ENCODE measurements at places on chromosomes 6 and 20. TPM values are rescaled to one million over a fixed set of nuclear protein-coding genes. Genes with fewer than 3 reads are reported as not detected.

Gene LTV1
- 36.2 TPM for total RNA-seq

Gene MCCD1
- not detected for total RNA-seq

Gene HSPA1L
- 0.86 TPM for total RNA-seq

Gene FILIP1
- not detected for total RNA-seq

Gene EYA2
- 0.30 TPM for total RNA-seq

Gene ANKRD66
- not detected for total RNA-seq

- DNase-seq = no peak
Measured at GRCh38 chr6:36514554-36515456, 32.5 kb downstream of the STK38 start.

- no peak for DNase-seq
Measured at GRCh38 chr20:49460916-49461315, 21.6 kb downstream of the KCNB1 start.

DNA sequence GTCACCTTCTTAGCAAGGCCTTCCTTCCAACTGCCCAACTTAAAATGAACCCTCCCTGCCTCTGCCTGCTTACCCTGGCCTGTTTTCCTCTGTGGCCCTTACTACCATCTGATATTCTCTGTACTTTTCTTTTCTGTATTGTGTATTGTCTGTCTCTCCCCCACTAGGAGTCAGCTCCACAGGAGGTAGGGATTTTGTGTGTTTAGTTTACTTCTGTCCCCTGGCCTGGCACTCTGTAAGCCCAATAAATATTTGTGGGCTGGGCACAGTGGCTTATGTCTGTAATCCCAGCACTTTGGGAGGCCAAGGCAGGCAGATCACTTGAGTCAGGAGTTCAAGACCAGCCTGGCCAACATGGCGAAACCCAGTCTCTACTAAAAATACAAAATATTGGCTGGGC, 72.8 kb downstream of the RIPOR3 start:
- no peak for DNase-seq

DNA sequence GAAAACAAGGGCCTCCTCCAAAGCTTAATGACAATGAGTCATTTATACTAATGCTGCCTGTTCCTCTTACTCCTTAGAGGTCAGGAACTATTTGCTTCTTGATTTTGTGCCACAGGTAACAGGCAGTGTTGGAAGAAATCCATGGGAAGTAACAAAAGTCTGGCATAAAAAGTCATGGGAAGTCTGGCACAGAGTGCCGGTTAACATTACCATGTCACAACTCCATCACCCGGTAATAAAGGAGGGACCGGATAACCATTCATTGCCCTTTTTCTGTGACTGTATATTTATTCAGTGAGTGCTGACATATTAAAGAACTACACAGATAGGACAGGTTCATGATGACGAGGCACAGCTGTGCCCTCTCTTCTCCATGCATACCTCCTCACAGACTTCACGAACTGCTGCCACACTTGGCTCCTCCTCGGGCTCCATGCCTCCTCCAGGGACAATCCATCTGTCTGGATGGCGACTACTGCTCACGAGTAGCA, 50.9 kb downstream of the NUDT3 start:
- DNase-seq = no peak

GRCh38 chr6:30325873-30326525, 728 bp upstream of the TRIM39 start:
- DNase-seq = peak; percentile 82

- DNase-seq = no peak
Measured at GRCh38 chr6:121460170-121460569, 24.7 kb downstream of the GJA1 start.

GRCh38 chr6:135170238-135170637, 10.9 kb upstream of the MYB start:
- no peak for DNase-seq

GRCh38 chr6:118881440-118882313, 12.3 kb upstream of the ASF1A start:
- DNase-seq = no peak
